ENCODE measurements at places on chromosomes 4 and X.

DNA sequence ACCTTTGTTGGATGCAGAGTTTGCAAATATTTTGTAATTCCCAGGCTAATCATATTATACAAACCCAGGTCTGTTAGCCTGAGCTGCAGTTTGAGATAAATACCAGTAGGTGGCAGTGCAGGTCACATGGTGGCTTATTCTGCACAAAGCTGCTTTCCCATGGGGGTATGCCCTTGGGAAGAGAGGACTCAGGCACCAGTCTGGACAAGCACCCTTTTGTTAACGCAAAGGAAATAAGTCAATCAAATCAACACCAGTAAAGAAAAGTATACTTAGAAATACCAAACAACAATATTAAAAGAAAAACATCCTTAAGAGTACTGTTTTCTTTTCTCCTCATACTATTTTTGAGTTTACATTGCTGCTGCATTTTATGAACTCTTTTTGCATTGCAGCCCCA is 389.0 kb upstream of the ZFP42 start:
- DNase-seq: peak; percentile 6

DNA sequence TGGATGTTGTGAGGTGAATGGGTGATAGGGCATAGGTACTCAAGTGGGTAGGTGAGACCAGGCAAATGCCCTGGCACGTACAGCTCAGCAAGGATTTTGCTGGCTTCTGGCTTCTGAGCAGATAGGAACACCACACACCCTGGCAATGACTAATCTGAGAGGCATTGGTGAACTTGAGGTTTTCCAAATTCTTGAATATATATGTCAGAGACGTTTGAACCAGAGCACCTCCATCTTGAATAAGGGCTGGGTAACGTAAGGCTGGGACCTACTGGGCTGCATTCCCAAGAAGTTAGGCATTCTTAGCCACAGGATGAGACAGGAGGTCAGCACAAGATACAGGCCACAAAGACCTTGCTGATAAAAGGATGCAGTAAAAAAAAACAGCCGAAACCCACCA is 204.5 kb downstream of the NLGN4X start:
- DNase-seq: no peak

DNA sequence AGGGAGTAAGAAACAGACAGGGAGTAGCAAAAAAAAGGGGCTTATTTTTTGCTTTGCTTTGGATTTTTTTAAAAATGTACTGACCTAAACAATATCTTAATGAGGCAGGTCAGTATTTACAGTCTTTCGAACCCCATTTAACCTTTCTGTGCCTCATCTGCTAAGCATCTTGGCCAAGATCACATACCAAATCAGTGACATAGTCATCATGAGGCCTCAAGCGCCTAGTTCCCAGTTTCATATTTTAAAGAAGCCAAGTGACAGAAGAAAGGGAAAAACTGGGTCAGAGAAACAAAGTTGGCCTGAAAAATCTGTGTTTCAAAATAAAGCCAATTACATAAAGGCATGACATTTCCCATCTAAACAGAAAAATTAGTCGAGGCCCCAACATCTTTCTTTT is 94.6 kb upstream of the WDR44 start:
- no peak for DNase-seq

DNA sequence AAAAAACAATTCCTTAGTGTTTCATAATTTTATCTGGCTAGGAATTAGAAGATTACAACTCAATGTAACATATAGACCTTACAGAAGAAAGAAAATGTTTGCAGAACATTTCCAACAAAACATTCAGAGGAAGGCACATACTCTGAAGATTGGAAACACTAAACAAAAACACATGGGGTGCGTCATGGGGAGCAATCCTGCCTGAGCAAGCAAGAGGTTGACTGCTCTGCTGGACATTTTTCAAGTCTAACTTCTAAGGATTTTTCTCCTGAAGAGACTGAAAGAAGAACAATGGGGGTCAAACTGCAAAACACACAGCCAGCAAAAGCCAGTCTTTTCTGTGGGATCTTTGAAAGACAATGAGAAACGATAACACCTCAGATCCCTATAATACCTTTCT is 182.8 kb downstream of the GUCY2F start:
- DNase-seq: no peak

DNA sequence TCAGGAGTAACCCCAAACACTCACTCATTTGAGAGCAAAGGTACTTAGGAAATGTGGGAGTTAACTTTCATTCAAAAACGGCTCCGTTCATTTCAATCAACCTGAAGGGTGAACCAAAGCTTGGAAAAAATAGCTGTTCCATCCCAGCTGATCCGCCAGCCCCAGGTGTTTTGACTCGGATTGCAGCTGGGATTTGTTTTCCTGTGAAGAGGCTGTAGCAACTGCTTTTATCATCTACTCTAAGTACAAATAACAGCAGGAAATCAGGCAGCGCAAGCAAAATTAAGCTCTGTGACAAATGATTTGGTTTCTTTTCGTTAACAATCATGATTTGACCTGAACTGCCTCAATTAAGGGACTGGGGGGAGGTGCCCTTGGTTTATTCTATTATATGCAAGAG is 154.7 kb downstream of the BEND2 start:
- no peak for DNase-seq

GRCh38 chrX:39440799-39441284 is 639.6 kb downstream of the MID1IP1 start:
- no peak for DNase-seq

DNA sequence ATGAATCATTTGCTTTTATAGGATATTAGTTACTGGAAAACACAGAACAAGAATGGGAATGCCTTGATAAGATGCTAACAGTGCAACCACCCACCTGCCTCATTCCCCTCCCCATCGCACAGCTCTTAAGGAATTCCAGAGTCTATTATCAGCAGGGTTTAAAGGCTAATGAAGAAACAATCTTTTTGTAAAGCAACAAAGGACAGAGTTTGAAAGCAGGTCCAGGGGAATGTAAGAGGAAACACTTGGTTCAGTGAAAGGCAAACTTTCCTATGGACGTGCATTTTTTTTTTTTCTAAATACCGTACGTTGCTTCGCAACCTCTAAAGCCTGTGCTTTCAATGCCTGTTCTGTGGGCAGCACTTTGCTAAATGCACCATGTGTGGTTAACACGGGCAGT is 92.5 kb downstream of the GPR50 start:
- no peak for DNase-seq

DNA sequence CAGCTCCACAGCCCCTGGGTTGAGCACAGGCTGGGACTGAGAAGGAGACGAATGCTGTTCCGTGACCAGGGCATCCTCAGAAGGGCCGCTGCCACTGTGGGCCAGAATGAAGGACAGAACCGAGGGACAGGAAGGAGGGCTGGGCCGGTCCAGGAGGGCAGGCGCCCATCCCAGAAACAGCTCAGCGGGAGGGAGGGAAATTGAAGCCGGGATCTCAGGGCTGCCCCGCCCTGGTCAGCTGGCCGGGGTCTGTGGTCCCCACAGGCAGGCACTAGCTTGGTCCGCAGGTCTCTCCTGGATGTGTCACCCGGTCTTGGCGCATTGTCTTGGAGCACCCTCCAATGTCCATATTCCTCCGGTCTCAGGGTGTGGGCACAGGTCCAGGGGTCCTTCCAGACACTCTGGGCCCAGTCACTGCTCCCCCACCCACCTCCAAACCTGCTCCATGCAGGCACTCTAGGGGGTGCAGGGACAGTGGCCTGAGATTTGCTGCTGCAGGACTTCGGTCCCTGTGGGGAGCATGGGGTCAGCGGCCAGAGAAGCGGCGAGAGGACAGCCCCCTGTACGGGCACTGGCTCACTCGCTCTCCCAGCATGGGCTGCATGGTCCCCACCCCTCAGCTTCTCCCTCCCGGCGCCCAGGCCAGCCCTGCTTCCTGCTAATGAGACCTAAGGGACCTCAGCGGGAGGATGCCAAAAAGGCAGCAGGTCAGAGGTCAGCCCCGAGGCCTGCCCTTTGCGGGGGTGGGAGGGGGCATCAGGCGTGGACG is 23.9 kb upstream of the MXD4 start:
- DNase-seq: no peak

DNA sequence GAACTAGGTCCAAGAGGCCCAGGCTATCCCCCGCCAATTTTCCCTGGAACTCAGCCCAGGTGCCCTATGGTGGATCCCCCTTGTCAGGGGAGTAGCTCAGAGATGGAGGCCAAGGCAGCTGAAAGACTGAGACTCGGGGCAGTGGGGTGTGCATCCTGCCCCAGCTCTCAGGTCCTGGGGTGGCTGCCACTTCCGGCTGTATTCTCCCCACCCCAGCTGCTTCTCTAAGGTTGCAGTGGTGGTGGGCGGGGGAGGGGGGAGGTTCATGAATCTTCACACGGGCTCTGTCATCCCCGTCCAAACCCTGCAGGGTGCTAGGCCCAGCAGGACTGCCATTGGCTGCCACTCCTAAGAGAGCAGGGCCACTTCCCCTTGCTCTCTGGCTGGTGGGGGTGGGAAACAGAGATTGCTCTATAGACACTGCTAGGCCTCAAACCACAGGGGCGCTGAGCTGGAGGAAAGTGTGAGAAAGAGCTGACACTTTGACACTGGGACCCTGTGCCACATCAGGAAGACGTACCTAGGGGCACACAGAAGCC is 1.5 kb downstream of the SASH3 start:
- peak; percentile 76 for DNase-seq

GRCh38 chrX:86322913-86323312 is 174.7 kb downstream of the DACH2 start:
- DNase-seq: no peak

GRCh38 chr4:2093265-2093664 is 34.1 kb downstream of the NAT8L start:
- DNase-seq: no peak

DNA sequence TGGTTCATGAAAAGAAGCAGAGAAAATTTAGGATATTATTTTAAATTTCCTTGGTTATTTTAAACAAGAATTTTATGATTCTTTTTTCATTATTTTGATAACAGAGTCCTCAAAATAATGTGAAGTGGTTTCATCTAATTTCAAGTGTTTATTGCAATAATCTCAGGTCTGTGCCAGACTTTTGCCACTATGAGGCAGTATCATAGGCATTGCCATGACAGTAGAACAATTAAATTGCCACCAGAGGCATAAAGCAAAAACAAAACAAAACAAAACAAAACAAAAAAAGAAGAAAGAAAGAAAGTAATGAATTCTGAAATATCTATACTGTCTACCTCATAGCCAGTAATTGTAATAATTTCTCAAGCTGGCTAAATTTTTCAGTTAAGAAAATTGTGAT is 739.2 kb downstream of the KCTD8 start:
- DNase-seq: no peak

- no peak for DNase-seq
Observed at GRCh38 chr4:48331577-48332330, 9.6 kb upstream of the SLAIN2 start.

DNA sequence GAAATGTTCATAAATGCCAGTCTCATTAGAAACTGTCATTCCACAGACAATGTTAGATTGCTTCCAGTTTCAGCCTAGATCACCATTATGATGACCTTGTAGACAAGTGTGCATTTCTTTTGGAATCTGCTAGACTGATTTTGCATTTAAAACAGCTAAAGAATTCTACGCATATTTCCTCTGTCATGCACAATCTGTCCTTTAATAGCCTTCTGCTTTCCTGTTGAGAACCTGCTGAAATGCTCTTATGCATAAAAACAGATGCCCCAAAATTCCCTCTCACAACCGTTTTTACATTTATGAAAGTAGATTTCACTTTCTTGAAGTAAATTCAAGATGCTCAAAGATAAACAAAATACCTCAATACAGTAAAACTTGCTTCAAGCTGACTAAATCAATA is 673.3 kb downstream of the GALNTL6 start:
- DNase-seq: no peak

DNA sequence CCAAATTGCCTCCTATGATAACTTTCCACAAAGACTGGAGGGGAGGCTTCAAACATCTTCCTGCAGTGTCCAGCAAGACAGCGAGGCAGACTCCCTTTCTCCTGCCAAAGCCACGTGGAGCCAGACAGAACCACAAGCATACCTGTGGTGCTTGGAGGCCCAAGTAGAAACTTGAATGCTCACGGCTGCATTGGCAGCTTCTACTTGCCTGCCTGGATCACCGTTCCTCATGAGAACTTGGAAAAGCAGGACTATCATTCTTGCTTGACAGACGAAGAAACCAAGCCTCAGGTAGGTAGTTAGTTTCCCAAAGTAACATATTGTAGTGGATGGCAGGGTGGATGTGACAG is 216.3 kb upstream of the SFRP2 start:
- no peak for DNase-seq

- DNase-seq: no peak
Observed at GRCh38 chr4:100166297-100167039, 23.8 kb downstream of the DDIT4L start.

- no peak for DNase-seq
Observed at GRCh38 chrX:24266996-24267395, 46.9 kb downstream of the SUPT20HL2 start.

- DNase-seq: no peak
Observed at GRCh38 chrX:96394598-96394997, 290.0 kb upstream of the DIAPH2 start.

DNA sequence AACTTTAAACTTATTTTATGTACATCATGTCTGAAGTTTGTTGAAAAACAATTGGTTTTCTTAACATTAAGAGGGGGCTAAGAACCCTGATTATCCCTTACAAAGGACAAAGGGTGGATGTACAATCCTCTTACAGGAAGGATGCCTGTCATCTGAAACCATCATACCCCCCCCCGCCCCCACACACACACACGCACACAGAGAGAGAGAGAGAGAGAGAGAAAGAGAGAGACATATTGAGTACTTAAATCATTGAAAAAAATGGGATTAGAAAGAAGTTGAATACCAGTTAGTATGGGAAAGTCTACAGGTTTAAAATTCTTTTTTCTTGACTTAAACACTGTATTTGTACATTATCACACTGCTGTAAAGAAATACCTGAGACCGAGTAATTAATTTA is 10.9 kb upstream of the PGM2 start:
- DNase-seq: no peak

GRCh38 chr4:7103031-7103606 is 35.3 kb upstream of the GRPEL1 start:
- DNase-seq: peak; percentile 71

GRCh38 chrX:71909956-71910355 is 689 bp upstream of the NHSL2 start:
- DNase-seq: no peak

All from activated CD4-positive, alpha-beta T cell treated with anti-CD3 and anti-CD28 coated beads, Interleukin-2, amount 50 U/mL, for 24 hours (primary cell).